ENCODE measurements at places on chromosomes 6 and 20.

DNA sequence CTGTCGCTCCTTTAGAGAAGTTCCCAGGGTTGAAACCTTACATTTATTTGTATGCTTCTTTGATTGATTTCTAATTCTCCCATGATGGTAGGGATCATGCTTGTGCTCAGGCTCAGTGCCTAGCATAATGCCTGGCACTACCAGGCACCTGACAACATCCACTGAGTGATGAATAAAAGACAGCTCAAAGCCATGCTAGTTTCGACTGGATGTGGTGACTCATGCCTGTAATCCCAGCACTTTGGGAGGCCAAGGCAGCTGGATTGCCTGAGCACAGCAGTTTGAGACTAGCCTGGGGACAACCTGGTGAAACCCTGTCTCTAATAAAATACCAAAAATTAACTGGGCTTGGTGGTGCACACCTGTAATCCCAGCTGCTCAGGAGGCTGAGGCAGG, 11.6 kb upstream of the CD164 start:
- DNase-seq = no peak

DNA sequence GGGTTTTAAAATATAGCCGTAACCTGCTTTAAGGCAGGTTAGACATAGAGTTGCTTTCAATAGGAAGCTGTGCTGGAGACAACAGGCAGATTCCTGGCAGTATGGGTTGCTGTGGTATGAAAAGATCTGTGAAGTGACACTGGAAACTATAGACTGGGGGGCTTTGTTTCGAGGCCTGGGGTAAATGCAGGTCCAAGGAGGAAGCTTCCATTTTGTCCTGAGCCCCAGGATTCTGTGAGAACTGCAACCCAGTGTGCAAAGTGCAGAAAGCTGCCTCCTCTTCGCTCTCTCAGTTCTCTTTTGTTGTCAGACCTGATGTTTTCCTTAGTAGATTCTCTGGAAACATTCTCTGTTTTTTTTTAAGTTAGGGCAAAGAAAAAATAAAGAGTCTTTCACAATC, 86.9 kb downstream of the LYRM4 start:
- DNase-seq = no peak

- DNase-seq = no peak
These were observed 103.4 kb downstream of the MAP3K4 start for GRCh38 chr6:161094955-161095354.

GRCh38 chr20:47300071-47300470, 56.4 kb downstream of the ZMYND8 start:
- no peak for DNase-seq

- DNase-seq = no peak
These were observed 49.0 kb downstream of the COL19A1 start for GRCh38 chr6:69915346-69915745.

- DNase-seq = no peak
These were observed 487.3 kb upstream of the CDH4 start for GRCh38 chr20:60764771-60765170.

GRCh38 chr6:158039571-158040050, 57.9 kb downstream of the SYNJ2 start:
- DNase-seq = no peak

DNA sequence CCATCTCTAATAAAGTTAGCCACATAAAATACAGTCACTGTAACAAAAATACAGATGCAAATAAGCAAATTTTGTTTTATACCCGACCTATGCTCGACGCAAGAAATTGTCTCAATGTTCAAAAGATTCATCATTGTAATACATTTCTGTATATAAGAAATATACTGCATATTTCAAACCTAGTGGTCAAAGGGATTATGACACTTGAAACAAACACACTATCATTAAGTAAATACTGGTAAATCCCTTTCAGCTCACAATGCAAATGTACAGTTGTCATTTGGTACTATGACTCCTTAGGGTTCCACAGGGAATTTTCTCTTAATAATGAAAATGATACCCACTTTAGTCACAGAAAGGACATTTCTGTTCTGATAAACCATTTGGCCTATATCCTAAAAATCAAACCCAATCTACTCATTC, 2.2 kb downstream of the HIVEP2 start:
- DNase-seq = no peak

- DNase-seq = no peak
These were observed 1.2 kb downstream of the TCEA2 start for GRCh38 chr20:64064145-64064698.

DNA sequence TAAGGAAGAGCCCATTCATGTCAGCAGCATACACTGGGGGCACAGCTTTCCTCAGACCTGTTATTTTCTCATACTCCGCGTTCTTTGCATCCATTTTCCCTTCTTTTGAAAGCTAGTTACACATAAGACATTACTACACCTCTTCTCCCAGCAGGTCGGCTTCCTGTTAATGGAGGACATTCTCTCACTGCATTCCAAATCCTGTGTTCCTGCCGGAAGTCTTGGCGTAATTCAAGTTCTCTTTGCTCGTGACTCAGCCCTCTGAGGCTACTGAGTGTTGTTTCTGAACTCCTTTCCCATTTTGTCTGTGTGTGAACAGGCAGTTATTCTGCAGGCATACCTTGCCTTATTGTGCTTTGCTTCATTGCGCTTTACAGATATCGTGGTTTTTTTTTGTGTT, 97.5 kb upstream of the ZBTB24 start:
- no peak for DNase-seq

- DNase-seq = no peak
These were observed 82.2 kb downstream of the TBXT start for GRCh38 chr6:166085500-166085899.

DNA sequence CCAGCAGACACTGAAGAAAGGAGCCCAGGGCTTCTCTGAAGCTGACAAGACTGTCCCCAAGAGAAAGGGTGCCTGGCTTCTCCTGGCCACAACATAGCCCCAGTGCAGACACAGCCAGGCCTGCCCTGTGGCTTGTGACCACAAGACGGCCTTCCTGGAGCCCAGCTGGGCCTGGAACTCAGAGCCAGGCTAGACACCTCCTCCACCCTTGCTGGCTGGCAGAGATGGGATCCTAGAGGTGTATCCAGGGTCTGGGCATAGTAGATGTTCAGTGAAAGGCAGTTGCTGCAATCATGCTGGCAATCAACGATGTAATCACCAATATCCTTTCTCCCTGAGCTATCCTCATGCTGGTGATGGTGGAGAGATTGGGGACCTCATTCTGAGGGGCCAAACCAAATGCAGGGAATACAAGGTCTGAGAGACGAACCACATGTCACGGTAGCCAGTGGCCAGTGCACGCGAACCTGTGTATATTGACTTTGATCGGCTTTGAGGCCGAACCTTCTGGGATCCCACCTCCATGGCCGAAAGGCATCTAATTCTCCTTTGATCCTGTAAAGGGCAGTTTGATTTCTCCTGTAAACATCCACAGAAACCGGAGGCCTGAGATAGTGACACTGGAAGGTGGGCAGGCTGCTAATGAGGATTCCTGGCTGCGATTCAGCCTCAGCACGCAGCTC, 115.2 kb downstream of the PSMB1 start:
- no peak for DNase-seq

GRCh38 chr20:62642666-62643520, 590 bp downstream of the SLCO4A1 start:
- peak; percentile 65 for DNase-seq

DNA sequence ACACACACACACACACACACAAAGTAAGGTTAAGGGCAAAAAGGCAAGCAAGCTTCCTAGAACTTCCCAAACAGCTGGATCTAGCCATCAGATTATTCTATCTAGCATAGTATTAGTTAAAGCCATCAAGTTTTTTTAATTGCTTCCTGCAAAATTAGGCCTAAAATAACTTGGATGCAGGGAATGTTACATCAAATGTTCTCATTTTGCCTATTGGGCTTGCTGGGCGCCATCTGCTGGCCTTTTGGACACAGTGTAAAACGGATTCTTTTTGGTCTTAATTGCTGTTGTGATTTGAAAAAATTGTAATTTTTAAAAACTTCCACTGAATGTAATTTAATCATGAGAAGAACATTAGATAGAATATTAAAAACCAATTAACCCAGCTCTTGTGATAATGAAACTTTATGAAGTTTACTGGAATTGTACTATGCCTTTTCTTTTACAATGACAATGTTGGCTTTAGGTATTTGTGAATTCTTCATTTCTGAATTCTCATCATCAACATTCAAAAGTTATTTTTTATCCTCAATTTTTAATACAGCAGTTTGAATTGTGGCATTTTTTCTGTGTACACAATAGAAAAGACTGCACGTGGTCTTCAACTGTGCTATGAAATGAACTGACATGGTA, 6.8 kb downstream of the MKKS start:
- DNase-seq = no peak

GRCh38 chr20:50837532-50838321, 42.9 kb downstream of the BCAS4 start:
- no peak for DNase-seq

DNA sequence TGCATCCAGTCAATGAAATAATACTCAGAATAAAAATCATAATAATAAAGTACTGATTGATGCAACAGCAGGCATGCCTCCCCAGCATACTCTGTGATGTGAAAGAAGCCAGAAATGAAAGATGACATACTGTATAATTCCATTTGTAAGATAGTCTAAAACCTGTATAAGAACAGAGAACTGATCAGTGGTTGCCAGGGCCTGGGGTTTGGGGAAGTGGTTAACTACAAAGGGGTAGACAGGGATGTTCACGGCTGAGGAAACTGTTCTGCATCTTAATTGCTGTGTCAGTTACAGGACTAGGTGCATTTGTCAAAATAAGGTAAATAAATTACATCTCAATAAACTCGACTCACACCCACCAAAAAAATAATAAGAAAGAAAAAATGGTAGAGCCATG, 81.3 kb upstream of the BMP2 start:
- no peak for DNase-seq

- no peak for DNase-seq
These were observed 161.0 kb downstream of the COL12A1 start for GRCh38 chr6:75044846-75045245.

DNA sequence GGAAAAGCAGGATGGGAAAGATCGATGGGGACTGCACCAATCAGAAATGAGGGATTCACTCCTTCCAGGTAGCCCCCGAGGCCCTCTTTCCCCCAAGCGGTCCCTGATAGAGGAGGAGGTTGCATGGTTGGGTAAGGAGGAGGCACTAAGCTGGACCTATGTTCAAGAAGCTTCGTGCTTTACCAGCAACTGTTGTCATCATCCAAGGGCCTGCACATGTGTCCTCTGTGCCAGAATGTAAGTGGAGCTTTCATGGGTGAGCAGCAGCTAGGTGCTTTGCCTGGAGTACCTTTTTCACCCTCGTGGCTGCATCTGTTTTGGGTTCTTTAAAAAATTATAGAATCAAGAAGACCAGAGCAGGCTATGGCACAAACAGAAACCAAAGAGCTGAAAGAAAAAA, 54.0 kb downstream of the GMPR start:
- DNase-seq = no peak

DNA sequence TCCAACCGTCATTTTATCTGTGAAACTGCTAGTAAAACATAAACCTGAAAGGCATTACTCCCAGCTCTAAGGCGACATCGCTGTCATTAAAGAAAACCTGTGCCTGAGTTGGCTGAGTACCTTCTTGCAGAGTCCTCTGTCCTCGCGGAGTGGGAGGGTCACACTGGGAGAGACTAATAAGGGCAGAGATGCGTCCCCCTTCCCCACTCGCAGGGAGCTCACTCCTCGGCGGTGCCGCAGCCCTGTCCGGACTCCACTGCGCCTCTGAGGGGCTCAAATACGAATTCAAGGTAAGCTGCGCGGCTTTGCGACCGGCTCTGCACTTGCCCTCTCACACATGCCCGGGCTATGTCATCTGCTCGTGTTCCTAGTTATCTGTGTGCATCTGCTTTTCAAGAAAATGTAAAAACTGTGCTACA, at the start of gene COL19A1:
COL19A1 (plus strand) TSS at position 206 of the 419 bp plus-strand sequence. CDS start 13,012 bp downstream, outside the sequence.
- peak; percentile 10 for DNase-seq

DNA sequence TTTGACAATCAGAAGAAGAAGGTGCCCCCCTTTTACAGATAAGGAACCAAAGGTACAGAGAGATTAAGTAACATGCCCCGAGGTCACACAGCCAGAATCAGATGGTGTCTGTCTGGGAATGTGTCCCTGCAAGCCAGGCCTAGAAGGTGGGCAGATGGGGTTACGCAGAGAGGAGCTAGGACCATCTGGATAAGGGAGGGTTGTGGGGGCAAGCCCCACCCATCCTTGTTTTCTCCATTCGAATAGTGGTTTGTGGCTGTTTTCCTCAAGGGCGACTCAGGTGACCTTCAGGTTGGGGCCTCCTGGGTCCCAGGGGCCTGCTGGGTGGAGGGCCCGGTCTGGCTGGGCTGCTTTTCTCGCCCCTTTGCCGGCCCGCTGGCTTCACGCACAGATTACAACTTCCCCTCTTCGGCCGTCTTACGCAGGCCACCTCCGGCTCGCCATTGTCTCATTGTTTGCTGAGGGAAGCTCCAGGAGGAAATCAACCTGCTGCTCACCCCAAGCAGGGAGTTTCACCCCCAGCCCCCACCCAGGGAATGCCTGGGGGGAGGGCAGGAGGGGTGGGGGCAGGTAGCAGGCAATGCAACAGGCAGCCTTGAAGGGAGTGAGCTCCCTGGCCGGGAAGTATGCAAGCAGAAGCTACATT, 30.8 kb upstream of the CSNK2A1 start:
- no peak for DNase-seq

- no peak for DNase-seq
These were observed 117.4 kb downstream of the VEGFA start for GRCh38 chr6:43887340-43887858.

- no peak for DNase-seq
These were observed 107.8 kb upstream of the SHLD1 start for GRCh38 chr20:5642155-5642981.

GRCh38 chr6:90083891-90084290, 189.6 kb downstream of the GJA10 start:
- DNase-seq = peak; percentile 46

- no peak for DNase-seq
These were observed 291.7 kb downstream of the SLC35F1 start for GRCh38 chr6:118198746-118199145.

DNA sequence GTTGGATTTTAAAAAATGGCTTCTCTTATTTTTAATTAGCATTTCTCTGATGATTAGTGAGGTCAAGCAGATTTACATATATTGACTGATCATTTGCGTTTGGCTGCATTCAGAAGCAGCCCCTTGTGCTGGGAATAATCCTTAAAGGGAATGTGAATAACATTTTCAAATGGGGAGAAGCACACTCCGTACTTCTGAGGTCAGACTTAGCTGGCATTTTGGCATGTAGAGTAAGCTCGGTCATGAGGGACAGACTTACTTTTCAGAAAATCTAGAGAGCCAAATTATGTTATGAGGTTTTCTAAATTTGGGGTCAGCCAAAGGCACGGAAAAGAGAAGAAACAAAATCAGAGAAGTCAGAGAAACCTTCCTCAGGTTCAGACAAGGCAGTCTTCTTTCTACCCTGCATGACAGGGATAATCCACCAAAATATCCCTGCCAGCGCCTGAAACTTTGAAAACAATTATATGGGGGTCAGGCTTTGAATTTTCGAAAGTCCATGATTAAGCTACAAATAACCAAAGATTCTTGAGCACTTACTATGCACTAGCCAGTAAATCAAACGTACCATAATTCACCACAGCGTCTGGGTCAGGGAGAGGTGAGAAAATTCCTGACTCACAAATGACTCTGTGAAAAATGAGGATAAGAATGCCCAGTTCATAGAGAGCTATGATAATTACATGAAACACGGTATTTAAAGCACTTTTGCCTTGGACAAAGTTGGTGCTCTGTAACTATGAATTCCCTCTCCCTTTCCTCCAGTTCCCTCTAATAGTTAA, 44.9 kb downstream of the ADAT2 start:
- no peak for DNase-seq

Data from T-helper 2 cell treated with Interferon-gamma antibody and Interleukin-4, amounts not matched to agents 5 μg/mL and 100 μg/mL, for 36 hours (primary cell).